ENCODE measurements at places on chromosomes 3 and 15.

DNA sequence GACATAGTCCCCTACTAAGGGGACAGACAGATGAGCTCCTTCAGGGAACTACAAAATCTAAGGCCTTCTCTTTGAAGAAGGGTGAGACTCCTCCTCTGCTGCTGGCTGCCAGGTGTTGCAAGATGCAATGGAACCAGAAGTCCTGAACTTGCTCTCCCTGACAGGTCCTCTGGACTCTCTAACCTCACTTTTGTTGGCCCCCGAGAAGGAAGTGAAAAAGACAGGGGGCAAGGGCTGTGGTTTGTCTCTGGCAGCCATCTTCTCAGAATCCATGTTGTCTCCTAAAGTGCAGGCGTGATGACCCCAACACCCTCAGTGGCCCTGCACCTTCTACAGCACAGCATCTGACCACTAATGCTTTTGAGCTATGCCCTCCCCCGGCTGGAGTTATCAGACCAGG is 292.5 kb downstream of the CHST2 start:
- DNase-seq: no peak

- DNase-seq: no peak
Measured at GRCh38 chr3:161559177-161559998, 62.8 kb downstream of the OTOL1 start.

GRCh38 chr3:44476181-44476611 is 1.3 kb downstream of the ZNF445 start:
- no peak for DNase-seq

DNA sequence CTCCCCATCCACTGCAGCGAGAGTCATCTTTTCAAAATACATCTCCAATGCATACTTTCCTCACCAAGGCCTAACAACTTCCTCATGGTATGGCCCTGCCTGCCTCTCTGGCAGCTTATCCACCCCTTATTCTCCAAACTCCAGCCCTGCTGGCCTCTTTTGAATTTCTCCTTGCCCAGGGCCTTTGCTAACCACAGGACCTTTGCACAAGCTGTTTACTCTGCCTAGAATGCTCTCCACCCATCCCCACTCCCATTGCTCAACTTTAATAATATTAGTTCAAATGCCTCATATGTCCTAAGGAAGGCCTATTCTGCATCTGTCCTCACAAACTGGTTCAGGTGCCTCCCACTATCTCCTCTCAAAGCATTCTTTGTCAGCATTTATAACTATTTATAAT is 230.7 kb downstream of the CADPS start:
- DNase-seq: no peak

- no peak for DNase-seq
Measured at GRCh38 chr15:33108518-33108917, 86.0 kb downstream of the FMN1 start.

DNA sequence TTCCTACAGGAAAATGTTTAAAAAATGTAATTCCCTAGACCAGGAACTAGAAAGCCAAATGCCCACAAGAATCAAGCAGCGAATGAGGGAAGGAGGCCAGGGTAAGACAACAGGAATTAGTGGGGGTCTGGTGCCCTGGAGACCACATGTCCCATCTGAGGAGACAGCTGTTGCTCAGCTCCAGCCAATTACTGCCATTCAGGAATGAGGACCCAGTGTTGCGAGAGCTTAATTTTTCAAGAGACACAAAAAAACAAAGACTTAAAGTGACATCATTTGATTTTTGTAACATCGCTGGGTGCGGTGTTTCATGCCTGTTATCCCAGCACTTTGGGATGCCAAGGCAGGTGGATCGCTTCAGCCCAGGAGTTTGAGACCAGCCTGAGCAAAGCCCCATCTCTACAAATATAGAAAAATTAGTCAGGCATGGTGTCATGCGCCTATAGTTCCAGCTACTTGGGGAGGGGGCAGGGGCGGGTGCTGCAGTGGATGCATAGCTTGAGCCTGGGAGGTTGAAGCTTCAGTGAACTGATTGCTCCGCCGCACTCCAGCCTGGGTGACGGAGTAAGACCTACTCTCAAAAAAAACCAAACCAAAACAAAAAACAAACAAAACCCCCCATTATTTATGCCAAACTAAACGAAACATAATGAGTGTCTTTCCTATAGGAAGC is 52.8 kb upstream of the LRIG1 start:
- DNase-seq: no peak

- peak; percentile 56 for DNase-seq
Measured at GRCh38 chr3:194268654-194269512, 82.2 kb downstream of the CPN2 start.

GRCh38 chr3:45498532-45498931 is 96.0 kb upstream of the LIMD1 start:
- no peak for DNase-seq

DNA sequence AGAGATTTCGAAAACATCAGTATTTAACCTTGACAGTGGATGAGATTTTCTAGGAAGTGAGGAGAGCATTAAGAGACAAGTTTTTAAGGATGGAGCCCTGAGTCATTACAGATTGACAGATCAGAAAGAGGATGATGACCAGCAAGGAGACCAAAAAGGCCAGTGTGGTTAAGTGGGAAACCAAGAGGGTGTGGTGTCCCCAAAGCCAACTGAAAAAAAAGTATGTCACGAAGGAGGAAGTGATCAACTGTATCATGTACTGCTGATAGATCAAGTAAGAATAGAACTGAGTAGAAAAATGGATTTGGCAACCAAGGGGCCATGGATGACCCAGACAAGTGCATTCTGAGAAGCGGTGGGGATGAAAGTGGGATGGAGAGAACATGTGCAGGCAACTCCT is 491.8 kb downstream of the FHIT start:
- no peak for DNase-seq

GRCh38 chr15:50315814-50316630 is 39.0 kb downstream of the GABPB1 start:
- no peak for DNase-seq

- no peak for DNase-seq
Measured at GRCh38 chr3:10700821-10701220, 115.2 kb upstream of the SLC6A11 start.

- no peak for DNase-seq
Measured at GRCh38 chr3:171531716-171532115, 71.5 kb upstream of the TNIK start.

- no peak for DNase-seq
Measured at GRCh38 chr3:186509423-186509822, 34.8 kb downstream of the CRYGS start.

GRCh38 chr3:138327831-138328230 is 1.8 kb downstream of the NME9 start:
- no peak for DNase-seq

- DNase-seq: peak; percentile 59
Measured at GRCh38 chr15:99121207-99121606, 16.3 kb downstream of the SYNM start.
